ENCODE measurements at places on chromosomes 1 and 21.

GRCh38 chr1:32232558-32233304 is 10.5 kb downstream of the EIF3I start:
- DNase-seq, result no peak

DNA sequence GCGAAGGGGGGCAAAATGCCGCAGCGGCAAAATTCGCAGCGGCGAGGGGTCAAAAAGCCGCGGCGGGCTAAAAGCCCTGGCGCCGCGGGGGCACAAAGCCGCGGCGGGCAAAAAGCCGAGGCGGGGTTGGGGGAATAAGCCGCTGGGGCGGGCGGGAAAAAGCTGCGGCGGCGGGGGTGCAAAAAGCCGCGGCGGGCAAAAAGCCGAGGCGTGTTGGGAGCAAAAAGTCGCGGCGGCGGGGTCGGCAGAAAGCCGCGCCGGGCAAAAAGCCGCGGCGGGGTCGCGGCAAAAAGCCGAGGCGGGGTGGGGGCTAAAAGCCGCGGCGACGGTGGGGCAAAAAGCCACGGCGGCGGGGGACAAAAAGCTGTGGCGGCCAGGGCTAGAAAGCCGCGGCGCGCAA is 3902.5 kb downstream of the SRGAP2C start:
- peak; percentile 48 for DNase-seq

- DNase-seq, result no peak
Measured at GRCh38 chr1:35401049-35401448, 132.5 kb downstream of the ZMYM4 start.

GRCh38 chr1:86938450-86938849 is 24.0 kb downstream of the HS2ST1 start:
- no peak for DNase-seq

DNA sequence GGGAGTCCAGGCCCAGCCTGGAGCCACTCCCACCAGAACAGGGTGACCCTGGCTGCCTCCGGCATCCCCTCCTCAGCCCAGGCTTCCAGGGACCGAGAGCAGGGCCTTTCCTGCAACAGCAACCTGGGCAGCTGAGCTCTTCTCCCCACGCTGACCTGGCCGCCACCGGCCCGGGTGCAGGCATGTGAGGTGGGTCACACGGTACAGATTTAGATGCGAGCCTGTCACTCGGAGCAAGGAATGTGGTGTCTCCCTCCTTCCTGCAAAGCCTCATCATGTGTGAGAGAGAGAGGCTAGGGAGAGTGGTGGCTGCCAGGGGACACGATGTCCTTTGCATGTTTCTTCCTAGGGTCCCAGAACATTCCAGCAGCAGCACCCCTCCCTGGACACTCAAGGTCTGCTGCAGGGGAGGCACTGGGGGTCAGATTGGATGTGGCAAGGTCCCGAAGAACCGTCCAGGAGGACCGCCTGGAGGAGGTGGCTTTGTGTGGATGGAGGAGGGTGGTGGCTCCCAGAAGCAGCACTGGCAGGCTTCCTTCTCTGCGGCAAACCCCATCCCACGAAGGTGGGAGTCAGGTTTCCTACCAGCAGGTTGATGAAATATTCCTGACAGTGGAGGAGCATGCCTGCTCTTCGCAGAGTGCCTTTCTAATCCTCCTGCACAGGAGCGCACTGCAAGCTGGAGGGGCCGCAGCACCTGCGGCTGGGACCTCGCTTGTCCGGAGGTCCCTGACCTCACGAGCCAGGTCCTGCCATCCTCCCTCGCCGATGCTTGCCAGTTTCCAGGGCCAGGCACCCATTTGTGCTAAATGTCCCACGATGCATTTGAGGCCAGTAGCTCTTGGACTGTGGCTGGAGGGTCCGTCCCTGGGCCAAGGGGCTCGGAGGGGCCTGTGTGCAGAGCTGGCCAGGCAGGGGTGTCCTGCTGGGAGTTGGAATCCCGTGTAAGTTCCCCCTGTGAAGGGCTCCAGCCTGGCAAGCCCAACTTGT is 68.4 kb downstream of the PRDM16 start:
- DNase-seq, result no peak

- DNase-seq, result no peak
Measured at GRCh38 chr1:17128361-17128760, 9.1 kb upstream of the PADI2 start.

DNA sequence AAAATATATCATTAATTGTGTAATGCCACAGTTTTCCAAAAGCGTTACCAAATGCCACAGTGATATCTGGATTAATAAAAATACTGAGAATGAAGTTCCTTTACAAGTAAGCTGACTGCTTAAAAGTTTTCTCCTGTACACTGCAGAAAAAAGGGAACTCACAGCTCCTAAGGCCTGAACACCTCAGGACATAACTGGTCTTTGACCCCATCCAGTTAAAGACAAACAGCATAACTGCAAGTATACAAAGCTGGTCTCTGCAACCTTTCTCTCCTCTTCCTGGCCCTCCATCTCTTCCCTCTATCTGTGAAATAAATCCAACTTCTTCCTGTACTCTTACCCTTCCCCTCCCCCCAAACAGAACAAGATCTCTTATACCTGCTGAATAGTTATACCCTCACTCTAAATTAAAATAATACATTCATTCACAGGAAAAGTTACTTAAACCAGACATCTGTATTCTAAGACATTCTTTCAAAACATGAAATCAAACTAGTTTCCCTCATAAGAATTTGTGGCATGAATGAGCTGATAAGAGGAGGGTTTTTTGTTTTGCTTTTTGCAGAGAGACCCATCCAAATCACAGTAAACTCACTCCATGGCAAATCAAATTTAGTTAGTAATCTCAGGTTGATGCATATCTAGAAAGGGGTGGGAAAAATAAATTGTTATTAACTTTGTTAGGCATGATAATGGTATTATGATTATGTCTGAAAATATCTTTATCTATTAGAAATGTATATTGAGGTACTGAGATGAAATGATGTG is 2.9 kb downstream of the DIPK1A start:
- no peak for DNase-seq

GRCh38 chr1:177977141-177977540 is 7.3 kb upstream of the SEC16B start:
- DNase-seq, result no peak

DNA sequence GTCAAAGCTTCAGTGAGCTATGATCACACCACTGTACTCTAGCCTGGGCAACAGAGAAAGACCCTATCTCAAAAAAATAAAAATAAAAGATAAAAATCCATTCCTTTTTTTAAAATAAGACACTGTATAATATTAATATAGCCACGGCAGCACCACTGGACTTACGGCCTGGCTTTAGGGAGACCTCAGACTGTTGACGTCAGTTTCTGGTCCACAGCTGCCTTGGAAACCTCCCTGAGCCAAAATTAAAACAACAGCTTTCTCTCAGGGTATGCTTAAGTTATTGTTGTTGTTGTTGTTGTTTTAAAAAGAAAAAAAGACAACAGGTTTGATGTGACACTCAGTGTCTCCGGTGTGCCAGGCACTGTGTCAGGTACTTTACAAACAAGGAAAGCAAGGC is 42.0 kb downstream of the CAPZB start:
- no peak for DNase-seq

- no peak for DNase-seq
Measured at GRCh38 chr1:173628888-173629287, 6.2 kb upstream of the TEX50 start.

- DNase-seq, result no peak
Measured at GRCh38 chr1:173253046-173253445, 45.9 kb upstream of the TNFSF4 start.

DNA sequence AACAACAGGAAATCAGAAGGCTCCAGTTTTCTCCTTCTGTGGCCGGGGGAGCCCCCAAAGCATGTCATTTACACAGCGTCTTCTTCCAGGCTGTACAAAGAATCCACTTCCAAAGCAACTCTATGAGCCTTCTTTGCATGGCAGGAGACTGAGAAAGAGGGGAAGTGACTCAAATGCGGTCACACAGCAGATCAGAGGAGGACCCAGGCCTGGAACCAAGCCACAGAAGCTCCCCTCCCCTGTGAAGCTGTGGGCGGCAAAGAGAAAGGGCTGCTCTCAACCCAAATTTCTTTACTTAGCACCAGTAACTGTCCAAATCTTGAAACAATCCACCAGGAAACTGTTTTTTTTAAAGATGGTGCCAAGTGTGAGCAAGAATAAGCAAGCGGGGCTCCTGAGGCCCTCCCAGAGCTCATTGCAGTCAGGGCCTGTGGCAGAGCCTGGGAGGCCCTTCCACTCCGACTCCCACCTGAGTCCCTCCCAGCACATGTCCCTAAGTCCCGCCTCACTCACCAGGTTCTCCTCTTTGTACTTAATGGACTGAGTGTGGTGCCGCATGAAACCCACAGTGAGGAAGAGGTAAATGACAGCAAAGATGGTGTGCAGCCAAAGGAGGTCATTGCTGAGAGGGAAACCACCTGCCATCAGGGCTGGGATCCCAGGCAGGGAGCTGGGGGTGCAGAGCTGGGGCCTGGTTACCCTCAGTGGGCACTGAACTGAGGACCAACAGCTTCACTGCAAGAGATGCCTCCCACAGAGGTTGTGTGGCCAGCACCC is 15.9 kb downstream of the TMEM63A start:
- DNase-seq, result no peak

DNA sequence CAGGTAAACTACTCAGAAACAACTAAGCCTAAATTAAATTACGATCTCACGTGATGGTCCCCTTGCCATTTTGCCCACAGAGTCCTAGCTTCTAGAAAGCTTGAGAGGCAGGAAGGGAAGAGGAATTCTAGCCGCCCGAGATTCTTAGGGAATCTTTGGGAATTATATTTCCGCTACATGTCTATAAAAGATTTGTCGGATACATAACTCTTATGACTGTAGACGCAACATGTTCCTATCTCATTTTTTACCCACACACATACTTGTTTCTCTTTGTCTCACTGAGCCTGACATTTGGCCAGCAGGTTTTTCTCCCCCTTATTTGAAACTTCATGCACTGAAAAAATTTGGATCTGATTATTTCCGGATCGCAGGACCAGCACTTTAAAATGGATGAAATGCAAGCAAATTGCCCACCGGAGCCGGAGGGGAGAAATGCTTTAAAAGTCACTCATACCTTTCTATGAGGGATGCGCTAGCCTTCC is 5.5 kb downstream of the GLIS1 start:
- DNase-seq, result no peak

DNA sequence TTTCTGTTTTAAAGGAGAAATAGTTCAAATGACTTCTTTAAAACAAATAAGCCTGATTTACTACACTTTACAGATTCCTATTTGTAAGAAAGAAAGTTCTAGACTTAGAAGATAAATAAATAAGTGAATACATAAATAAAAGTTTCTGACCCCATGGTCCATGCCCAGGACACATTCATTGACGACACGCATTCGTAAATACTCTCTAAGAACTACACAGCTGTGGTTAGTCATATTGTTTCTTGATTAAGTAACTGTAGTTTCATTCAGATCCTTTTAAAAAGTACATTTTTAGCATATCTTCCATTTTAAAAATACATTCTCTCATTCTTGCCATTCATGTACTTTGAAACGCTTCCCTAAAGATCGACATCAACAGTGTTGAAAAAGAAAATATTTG is 497.4 kb downstream of the SETD4 start:
- no peak for DNase-seq

GRCh38 chr1:175841738-175842187 is 98.4 kb upstream of the TNR start:
- DNase-seq, result no peak

GRCh38 chr1:212101735-212102134 is 66.2 kb downstream of the DTL start:
- no peak for DNase-seq

- DNase-seq, result no peak
Measured at GRCh38 chr1:80293818-80294217, 1287.3 kb upstream of the ADGRL4 start.

DNA sequence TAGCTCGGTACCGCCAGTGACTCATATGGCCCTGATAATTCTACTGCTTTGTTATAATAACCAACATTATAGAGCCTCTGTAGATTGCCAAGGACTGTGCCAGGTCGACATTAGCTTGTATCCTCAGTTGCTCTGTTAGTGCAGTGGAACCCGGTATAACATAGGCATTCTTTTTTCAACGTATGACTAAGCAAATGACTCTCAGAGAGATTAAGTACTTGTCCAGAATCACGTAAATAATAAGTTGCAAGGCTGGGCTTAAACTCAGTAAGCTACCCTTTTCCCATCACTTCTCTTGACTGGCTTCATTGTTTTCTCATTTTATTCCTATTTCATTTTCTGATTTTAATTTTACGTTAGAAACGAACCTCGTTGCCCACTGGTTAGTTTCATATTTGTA is 85.1 kb downstream of the UBE4B start:
- DNase-seq, result no peak
